ENCODE measurements at places on chromosomes 13 and 19.

GRCh38 chr19:55188625-55189024 is 8.5 kb upstream of the SYT5 start:
- no peak for DNase-seq

- DNase-seq = no peak
These were observed 199.5 kb downstream of the SUCLA2 start for GRCh38 chr13:47801555-47801954.

DNA sequence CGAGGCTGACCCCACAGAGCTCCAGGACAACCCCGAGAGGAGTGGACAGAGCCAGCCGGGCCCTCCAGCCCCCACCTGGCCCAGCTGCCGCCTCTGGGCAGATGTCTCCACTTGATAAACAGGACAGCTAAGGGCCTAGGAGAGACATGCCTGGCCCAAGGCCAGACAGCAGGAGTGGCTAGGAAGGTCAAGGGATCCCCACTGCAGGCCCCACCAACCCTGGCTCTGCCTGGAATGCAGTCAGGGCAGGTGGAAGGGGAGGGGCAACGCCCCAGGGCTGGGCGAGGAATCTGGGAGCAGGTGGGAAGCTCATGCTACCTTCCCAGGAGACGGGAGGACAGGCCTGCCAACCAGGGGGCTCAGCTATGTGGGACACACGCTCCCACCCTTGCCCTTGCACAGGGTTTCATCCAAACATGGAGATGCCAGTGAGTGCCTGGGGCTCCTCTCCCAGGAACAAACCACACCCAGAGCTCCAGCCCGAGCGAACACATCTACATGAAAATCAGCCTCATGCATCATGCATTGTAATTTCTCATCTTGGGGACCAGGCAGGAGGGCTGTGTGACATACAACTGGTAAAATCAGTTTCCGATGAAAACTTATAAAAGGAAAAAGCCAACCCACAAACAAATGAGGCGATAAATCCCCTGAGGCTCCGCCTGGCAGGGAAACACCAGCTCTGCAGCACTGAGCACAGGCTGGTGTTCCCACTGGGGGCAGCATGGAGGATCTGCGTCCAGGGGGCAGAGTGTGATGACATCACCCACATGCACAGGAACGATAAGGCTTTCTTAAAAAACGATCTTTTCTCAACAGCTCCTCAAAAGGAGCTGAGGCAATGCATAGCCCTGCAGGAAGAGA is 25.0 kb downstream of the SH3GL1 start:
- no peak for DNase-seq

- DNase-seq = no peak
These were observed at the start of gene CABP5 for GRCh38 chr19:48043675-48044258. Gene CABP5, minus strand, starts transcription at chr19:48044079. Its CDS starts 157 bp downstream, at chr19:48043922.

DNA sequence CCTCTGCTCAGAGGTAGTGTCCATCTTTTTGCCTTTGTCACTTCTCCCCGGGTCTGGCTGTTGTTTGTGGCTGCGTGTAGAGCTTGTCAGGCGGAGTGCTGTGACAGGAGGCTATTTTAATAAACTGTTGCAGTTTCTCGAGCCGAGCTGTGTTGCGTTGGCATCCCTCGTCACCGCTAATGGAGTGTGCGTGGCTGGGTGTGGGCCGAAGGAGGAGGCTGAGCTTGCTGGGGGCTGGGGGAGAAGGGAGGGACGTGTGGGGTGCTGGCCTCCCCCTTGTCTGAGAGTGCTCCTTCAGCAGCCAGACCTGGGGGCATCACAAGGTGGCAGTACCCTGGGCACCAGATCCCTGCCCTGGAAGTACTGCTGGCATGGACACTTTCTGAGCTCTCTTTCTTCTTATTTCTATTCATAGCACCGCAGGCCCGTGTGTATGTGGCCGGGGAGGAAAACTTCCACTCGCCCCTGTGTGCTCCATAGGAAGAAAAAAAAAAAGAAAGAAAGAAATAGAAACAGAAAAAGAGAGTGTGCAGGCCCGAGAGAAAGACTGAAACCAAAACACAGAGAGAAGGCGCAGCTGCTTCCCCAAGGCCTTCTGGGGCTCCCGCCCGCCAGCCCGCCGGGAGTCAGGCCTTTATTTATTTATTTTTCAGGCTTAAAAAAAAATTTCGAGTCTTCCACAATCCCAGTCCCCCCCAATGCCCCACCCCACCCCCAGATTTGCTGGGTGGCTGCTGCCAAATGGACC is 27.0 kb downstream of the NFIX start:
- no peak for DNase-seq

GRCh38 chr19:15841875-15842569 is 26.6 kb upstream of the OR10H1 start:
- DNase-seq = peak; percentile 41

DNA sequence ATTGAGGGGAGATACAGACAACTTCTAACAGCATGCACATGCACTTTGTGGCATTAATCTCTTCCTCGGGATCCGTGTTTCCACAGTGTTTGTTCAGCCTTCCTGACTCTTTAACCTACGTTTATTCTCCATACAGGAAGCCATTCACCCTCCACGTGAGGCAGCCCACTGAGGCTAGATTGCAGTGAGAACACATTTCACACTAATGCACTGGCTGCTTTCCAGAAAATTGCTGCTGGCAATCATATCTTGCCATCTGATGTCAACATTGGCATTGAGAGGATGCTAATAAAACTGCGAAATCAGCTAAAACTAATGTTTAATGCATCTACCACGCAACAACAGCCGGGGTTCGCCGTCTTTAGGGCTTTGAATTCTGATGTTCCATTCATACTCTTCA is 30.0 kb downstream of the DCLK1 start:
- no peak for DNase-seq

DNA sequence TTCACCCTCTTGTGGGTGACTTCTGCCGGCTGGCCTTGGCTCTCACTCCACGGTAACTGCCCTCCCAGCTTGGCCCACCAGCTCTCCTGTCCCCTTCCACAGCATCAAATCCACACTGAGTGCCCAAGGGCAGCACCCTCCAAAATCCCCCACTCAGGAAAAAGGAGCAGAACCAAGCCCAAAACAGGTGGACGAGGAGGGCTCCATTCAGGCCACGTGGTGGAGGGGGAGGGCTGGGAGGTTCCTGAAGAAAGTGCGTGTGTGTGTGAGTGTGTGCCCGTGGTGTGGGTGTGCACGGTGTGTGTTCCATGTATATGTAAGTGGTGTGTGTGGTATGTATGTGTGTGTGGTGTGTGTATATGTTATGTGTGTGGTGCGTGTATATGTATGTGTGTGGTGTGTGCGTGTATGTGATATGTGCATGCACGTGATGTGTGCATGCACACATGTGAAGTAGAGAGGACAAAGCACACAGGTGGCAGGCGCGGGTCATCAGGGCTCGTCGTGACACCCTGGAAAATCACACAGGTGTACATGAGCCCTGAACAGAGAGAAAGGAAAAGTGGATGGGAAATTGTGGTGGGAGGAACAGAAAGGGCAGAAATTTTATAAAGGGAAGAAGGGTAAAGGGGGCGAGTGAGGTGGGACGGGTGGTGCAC is 76.9 kb downstream of the COL4A1 start:
- no peak for DNase-seq

DNA sequence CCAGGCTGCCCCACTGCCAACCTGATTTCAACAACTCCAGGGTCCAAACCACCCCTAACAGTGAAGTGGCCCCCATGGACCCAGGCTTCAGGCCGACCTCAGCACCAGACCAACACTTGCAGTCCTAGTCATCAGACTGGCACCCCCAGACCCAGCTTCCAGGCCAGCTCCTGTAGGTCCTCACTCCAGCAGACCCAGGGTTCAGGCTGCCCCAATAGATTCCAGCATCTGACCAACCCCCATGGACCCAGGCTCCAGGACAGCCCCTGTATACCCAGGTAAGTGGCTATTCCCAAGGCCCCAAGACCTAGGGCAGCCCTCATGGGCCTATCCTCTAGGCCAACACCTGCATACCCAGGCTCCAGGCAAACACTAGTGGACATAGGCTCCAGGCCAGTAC is 193.8 kb upstream of the OBI1 start:
- no peak for DNase-seq

DNA sequence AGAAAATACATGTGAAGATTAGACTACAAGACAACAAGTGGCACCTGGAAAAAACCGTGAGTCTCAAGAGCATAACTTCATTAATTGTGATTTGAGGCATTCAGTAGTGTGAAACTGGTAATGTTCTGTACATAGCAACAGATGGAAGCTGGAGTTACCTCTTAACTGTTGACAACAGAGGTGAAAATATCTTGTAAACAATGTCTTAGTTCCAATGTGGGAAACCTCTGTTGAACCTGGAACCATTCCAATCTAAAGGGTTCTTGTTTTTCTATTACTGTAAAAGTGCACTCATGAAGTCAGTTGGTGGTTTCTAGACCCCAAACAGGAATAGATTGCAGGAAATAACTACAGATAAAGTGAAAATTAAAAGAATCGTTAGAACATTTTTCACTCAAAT is 728.4 kb downstream of the SLITRK1 start:
- no peak for DNase-seq

GRCh38 chr19:41457241-41457640 is 14.3 kb downstream of the ERICH4 start:
- DNase-seq = no peak

GRCh38 chr19:39941615-39942365 is 7.4 kb upstream of the FCGBP start:
- DNase-seq = peak; percentile 59

- DNase-seq = no peak
These were observed 159.0 kb downstream of the USP12 start for GRCh38 chr13:27012482-27013197.

DNA sequence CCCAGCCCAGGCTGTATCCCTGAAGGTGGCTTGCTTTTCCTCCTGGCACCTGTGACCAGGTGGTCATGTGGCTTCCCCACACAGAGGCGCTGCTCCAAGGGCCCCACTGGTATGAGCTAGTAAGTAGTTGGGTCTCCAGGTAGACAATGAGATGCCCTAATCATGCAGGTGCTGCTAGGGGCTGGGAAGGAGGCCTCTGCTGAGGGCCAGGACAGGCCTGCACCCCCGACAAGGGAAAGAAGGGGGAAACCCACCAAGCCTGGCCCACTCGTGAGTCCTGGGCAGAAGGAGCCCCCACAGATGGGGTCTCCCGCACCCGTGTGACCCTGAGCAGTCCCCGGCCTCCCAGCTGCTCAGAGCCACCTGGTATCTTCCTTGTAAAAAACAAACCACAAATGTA is 13.2 kb downstream of the PEX11G start:
- DNase-seq = no peak

DNA sequence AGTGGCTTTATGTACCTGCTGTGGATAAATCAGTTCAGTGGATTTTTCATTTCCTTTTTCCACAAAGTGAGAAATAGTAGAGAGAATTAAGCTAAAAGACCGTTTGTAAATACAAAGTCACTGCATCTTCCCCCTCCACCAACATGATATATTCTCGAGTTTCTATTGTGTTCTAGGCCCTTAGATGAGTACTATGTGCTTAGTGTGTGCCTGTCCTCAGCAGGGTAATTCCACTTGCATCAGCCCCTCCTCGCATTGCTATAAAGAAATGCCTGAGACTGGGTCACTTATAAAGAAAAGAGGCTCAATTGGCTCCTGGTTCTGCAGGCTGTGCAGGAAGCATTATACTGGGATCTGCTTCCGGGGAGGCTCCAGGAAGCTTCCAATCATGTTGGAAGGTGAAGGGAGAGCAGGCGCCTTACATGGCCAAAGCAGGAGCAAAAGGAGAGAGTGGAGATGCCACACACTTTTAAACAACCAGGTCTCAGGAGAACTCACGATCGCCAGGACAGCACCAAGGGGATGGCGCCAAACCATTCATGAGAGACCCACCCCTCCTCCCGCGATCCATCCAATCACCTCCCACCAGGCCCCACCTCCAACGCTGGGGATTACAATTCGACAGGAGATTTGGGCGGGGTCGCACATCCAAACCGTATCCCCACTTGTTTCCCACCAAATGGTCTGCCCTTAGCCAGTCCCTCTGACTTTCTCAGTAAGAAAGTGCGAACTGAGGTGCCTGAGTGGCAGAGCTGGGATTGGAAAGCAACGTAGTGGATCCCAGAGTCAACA is 102.3 kb upstream of the ABCC4 start:
- peak; percentile 14 for DNase-seq

DNA sequence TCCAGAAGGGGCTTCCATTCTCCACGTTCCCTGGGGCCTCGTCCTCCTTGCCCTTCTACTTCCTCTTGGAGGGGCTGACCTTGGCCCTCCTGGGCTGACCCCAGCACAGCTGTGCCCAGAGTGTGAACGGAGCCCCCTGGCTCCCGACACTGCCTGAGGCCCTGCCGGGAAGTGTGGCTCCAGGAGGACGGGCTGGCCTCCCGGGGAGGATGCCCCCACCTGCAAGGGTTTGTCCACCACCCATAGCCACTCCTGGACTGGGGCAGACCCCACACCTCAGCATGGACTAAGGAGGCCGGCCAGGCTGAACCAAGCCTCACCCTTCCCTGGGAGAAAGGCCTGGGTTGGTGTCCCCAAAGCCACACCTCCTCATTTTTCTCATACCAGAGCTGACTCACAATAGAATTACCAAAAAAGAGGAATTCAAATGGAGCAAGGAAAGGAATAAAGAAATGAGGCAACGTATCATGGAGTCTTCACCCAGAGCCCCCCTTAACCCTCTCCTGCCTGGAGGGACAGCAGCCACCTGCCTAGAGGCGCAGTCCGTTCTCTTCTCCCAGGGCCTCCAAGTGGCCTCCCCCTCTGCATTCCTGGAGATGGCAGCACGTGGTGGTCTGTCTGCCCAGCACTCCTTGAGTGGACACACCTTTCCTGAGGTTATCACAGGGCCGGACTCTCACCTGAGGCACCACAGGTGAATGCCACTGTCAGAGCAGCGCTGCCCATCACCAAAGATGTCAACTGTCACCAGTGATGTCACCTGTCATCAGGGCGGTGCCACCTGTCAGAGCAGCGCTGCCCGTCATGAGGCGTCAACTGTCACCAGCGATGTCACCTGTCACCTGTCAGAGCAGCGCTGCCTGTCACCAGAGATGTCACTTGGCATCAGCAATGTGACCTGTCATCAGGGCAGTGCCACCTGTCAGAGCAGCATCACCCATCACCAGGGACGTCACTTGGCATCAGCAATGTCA is 3.1 kb upstream of the C13orf46 start:
- DNase-seq = no peak

GRCh38 chr19:2771786-2772674 is 11.0 kb downstream of the SGTA start:
- DNase-seq = no peak

DNA sequence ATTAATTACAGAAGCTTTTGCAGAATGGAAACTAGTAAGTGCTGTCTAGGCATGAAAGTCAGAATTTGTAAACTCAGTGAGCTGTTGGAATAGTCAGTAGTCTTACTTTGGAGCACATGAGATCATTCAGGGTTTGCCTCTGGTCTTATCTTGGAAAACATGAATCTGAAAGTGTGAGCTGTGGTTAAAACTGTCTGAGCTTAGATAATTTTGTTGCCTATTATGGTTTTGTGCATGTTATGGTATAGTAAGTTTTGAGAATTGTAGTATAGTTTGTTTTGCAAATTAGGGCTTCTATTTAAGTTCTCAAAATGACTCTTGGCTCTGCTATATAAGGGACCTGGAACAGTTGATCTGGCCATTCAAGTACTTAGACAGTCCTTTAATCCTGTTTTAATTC is 53.7 kb upstream of the TRPC4 start:
- DNase-seq = no peak

- DNase-seq = no peak
These were observed at the start of gene RGL3 for GRCh38 chr19:11418549-11419506. Gene RGL3, minus strand, starts transcription at chr19:11419314. Its CDS starts 36 bp downstream, at chr19:11419278.

- DNase-seq = no peak
These were observed 21.0 kb downstream of the CCDC8 start for GRCh38 chr19:46392252-46392801.

Data from activated CD4-positive, alpha-beta memory T cell treated with anti-CD3 and anti-CD28 coated beads for 36 hours (primary cell).